ENCODE measurements at places on chromosomes 5 and 9.

DNA sequence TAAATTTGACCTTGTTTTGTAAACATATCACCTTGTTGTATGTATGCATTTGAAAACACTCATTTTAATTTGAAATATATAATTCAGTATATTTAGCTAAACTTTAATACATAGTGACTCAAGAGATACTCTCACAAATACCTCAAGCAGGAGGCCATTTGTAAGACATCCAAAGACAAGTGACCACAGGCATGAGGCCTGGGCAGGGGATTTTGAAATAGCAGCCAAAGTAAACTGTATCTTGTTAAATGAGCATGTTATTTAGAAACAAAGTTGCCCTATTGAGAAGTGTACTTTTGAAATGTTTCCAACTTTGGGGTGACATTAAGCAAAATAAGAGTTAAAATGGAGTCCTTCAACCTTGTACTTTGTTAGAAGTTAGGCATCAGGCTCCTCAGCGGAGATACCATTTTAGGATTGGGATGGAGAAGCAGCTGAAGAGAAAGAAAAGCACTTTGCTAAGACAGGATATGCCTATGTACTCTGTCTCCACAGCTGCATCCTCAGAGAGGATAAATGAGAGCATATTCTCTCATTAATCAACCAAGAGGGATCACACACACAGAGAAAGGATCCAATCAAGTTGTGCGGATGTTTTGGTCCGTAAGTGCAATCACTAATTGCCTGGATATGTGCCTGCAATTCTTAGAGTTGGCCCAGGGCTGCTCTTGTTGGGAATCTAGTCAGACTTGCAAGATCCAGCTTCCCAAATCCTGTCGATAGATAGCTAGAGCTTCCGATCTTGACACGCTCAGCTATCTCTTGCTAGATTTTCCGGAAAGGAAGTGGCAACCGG, 157.5 kb upstream of the HAPLN1 start:
- no peak for DNase-seq

- DNase-seq: peak; percentile 29
Measured at GRCh38 chr9:127796852-127797370, 5.8 kb upstream of the FPGS start.

GRCh38 chr9:107918749-107919148, 429.2 kb upstream of the KLF4 start:
- no peak for DNase-seq

GRCh38 chr9:90969021-90969675, 167.5 kb downstream of the SYK start:
- DNase-seq: peak; percentile 45

DNA sequence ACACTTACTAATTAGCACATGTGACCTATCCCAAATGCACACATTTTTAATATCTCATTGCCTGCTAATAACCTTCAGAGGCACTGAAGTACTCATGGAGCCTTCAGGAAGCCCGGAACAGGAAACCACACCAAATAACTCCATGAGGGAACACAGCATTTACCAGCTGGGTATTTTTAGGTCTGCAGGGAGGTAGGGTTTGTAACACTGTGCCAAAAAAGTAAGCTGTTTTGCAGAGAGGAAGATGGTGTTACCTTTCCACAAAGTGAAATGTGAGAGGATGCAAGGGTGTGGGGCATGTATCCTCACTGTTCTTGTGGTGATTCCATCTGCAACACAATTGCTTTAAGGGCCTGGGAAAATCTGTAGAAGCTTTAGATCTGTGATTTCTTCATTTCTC, 64.4 kb downstream of the NUDT12 start:
- DNase-seq: no peak

DNA sequence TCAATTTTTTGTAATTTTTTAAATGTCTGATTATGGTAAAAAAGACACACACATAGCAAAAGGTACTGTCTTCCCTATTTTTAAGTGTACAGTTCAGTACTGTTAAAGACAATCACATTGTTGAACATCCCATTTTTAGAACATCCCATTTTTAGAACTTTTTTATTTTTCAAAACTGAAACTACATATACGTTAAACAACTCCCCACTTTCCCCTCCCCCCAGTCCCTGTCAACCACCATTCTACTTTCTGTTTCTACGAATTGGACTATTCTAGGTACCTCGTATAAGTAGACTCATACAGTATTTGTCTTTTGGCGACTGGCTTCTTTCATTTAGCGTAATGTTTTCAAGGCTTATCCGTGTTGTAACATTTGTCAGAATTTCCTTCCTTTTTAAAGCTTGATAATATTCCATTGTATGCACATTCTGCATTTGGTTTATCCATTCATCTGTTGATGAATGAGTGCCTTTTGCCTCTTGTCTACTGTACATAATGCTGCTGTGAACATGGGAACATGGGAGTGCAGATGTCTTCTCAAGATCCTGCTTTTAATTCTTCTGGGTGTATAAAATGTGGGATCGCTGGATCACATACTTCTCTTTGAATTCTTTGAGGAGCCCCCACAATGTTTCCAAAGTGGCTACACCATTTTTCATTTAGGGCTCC, 154.0 kb downstream of the PIK3R1 start:
- DNase-seq: no peak

GRCh38 chr5:125564317-125564975, 818.0 kb upstream of the ZNF608 start:
- no peak for DNase-seq

DNA sequence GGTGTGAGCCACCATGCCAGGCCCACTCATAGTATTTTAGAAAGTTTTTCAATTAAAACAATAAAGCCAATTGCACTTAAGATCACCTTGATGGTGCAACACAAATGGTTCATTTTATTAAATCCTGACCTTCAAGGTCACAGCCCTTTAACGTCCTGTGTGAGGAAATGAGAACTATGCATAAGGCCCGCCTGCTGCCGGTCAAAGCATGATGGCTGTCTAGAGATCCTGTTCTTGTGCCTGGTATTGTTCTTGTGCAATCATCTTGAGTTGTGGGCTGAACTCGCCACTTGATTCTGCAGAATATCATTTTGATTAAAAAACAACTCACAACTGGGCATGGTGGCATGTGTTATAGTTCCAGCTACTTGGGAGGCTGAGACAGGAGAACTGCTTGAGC, 43.6 kb upstream of the FBXW11 start:
- DNase-seq: no peak

DNA sequence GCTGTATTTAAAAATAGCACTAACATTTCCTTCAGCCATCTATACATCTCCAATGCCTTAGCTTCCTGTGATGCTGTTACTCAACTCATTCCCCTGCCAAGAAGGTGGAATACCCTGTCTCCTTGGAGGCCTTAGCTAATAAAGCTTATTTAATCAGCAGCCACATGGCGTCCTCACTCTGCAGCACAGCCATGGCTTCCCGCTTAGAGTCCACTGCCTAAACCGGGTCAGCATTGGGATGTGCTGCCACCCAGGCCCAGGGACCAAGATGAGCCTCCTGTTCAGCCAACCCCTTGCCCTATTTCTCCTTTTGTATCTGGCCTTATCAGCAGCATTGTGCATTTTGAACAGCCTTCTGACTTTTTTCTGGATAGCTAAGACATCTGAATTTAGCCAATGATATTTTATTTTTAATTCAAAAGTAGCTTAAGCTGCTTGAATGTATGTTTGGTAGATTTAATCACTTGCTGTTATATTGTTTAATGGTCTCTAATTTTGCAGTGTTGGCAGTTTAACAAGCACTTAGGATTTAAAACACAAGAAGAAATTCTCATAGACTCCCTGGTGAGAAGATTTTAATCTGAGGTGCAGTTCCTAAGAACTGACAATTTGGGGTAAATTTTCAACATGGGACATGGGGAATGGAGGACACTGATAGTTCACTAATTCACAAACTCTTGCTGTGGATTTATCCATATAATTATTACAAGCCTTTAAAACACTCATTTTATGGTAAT, 113.0 kb downstream of the RPS23 start:
- no peak for DNase-seq

DNA sequence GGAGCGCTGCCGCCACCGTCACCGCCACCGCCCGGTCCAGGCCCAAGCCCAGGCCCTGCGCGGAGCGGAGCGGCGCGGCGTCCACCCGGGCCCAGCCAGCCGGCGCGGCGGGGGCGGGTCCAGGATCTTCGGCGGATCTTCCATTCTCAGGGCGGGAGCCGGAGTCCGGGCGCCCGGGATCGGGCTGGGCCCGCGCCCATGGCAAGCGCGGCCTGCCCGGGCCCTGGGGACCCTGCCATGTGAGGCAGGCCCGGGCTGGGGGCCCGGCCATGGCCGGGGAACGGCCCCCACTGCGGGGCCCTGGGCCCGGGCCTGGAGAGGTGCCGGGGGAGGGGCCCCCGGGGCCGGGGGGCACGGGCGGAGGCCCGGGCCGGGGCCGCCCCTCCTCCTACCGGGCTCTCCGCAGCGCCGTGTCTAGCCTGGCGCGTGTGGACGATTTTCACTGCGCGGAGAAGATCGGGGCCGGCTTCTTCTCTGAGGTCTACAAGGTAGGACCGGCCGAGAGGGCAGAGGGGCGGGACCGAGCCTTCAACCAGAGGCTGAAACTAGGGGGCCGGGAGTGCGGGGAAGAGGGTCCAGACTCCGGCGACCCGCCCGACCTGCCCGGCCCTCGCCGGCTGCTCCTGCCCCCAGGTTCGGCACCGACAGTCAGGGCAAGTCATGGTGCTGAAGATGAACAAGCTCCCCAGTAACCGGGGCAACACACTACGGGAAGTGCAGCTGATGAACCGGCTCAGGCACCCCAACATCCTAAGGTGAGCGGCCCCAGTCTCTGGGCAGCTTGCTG, 482 bp downstream of the TESK1 start:
- peak; percentile 3 for DNase-seq

GRCh38 chr9:131709771-131710431, 30.0 kb downstream of the RAPGEF1 start:
- no peak for DNase-seq

GRCh38 chr9:9961934-9962333, 650.9 kb downstream of the PTPRD start:
- DNase-seq: no peak

GRCh38 chr5:122142480-122143164, 13.3 kb downstream of the ZNF474 start:
- no peak for DNase-seq

- DNase-seq: no peak
Measured at GRCh38 chr5:35152733-35153132, 77.6 kb downstream of the PRLR start.

GRCh38 chr5:41115281-41115680, 44.1 kb upstream of the MROH2B start:
- no peak for DNase-seq

- no peak for DNase-seq
Measured at GRCh38 chr9:88179062-88179521, 40.8 kb upstream of the SPATA31C2 start.

GRCh38 chr5:175070283-175070682, 345.9 kb downstream of the MSX2 start:
- DNase-seq: no peak

- peak; percentile 45 for DNase-seq
Measured at GRCh38 chr5:133289686-133290367, 238.0 kb downstream of the HSPA4 start.

GRCh38 chr9:123678878-123679329, 251.0 kb downstream of the DENND1A start:
- no peak for DNase-seq

- DNase-seq: no peak
Measured at GRCh38 chr5:172886974-172887501, 53.0 kb downstream of the ERGIC1 start.

GRCh38 chr9:113888336-113888735, 12.2 kb downstream of the ZNF618 start:
- DNase-seq: no peak

DNA sequence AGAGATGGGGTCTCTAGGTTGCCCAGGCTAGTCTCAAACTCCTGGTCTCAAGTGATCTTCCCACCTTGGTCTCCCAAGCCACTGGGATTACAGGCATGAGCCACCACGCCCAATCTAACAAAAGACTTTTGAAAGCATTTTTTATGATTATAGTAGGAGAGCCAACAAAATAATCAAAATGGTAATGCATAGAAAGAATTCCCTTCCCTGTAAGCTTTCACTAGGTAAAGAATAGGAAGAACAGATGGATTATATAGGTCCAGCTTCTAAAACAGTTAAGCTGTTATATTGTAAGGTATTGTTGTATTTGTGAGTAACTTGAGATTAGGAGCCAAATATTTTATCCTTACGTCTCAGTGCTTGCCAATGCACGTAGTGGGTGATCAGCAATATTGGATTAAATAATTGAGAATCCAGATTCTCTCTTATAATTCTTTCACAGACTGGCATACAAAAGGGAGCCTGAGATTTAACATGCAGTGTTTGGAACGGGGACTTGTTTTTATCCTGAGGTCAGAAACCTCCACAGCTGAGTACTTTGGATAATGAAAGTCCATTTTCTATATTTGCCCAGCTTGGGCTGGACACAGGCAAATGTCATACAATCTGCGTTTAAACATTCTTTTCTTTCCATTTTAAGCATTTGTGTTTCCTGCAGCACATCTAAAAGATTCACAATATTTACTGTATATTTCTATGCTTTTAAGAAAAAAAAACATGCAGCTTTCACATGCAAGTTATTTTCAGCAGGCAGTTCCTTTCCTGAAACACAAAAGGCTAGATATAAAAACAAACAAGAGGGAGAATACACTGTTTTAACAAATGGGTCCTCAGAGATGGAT, 238.4 kb downstream of the ARRDC3 start:
- DNase-seq: no peak

- DNase-seq: no peak
Measured at GRCh38 chr5:173178369-173178910, 34.1 kb downstream of the BNIP1 start.

DNA sequence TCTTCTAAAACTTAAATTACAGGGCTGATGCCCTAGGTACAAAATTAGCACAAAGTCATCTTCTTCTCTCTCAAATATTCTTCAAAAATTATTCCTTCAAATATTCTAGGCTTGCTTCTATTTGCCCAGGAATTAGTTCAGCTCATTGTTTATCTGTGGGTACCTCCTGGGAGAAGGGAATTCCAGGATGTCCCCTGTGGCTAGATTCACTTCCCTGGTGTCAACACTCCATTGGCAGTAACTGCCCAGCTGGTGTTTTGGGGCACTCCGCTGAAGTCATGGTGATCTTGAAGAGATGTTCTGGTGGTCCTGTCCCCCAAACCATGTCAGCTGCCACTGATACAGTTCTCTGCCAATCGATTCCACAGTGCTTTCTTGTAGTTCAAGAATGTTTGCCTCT, 26.2 kb upstream of the TGFBR1 start:
- DNase-seq: no peak

GRCh38 chr5:125874717-125875116, 548.5 kb upstream of the GRAMD2B start:
- no peak for DNase-seq

DNA sequence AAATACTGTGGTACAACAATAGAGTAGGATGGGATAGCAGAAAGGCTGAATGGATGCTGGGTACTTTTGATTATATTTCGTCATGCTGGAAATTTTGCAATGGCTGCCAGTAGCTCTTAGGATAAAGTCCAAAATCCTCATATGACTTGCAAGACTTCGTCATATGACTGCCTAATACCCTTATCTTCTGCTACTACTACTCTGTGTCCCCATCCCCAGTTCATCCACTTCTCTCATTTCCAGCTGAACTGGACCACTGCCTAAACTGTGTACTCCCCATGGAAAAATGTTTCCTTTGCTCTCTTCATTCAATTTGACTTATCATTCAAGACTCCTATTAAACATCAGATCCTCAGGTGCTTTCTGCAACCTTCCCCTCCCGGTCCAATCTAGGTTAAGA, 212.9 kb downstream of the BRINP1 start:
- DNase-seq: no peak

GRCh38 chr5:169164481-169164925, 136.4 kb downstream of the SLIT3 start:
- no peak for DNase-seq

- DNase-seq: no peak
Measured at GRCh38 chr9:82242285-82242963, 253.9 kb downstream of the SPATA31D1 start.

Data from DMS79 (cell line).